ENCODE measurements at places on chromosomes 7 and 10.

DNA sequence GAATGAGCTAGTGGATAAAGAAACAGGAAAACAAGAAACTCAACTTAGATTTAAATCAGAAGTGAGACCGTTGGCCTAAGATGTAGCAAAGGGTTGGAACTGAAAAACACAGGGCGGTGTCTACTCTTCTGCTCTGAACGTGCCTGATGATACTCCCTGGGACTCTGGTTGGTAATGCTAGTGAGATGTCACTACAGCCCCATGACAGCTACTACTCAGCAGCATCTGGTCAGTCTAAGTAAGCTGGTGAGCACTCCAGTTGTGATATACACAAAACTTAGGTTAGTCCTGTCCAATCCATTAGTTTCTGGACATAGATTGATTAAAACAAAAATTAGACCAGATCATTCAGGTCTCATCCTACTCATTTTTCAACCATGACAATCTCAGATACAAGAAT is 15.4 kb downstream of the MYPN start:
- no peaks in the 10 kb centered on the region for H3K27me3 ChIP-seq
- DNase-seq: no peak
- H3K36me3 ChIP-seq: no peaks in the 10 kb centered on the region
- H3K4me3 ChIP-seq: no peak overlapping the region
- no peaks in the 10 kb centered on the region for H3K4me1 ChIP-seq

GRCh38 chr7:89072081-89072480 is 276.5 kb upstream of the TEX47 start:
- H3K4me1 ChIP-seq: no peaks in the 10 kb centered on the region
- H3K27me3 ChIP-seq: no peaks in the 10 kb centered on the region
- no peak overlapping the region for H3K27ac ChIP-seq
- no peak overlapping the region for H3K4me3 ChIP-seq

GRCh38 chr10:71569775-71570588 is 149.6 kb downstream of the C10orf105 start:
- no peaks in the 10 kb centered on the region for H3K4me1 ChIP-seq
- H3K27me3 ChIP-seq: peaks cover 67% of the 10 kb centered on the region
- H3K27ac ChIP-seq: no peak overlapping the region
- no peak overlapping the region for H3K4me3 ChIP-seq
- peak; percentile 64 for DNase-seq
- no peaks in the 10 kb centered on the region for H3K36me3 ChIP-seq

DNA sequence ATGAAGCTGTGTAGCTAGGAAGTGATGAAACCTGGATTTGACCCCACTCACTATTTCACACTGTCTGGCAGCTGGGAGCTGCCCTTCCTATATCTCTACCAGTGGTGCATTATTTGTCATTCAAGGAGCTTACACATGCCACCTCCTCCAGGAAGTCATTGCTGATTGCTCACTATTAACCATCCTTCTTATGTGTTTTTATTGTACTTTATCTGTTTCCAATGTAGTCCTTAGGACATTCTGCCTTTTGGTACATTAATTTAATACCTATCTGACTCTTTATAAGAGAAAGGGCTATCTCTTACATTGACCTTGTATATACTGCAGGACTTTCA is 31.0 kb downstream of the HHEX start:
- peaks cover 53% of the 10 kb centered on the region for H3K27me3 ChIP-seq
- no peaks in the 10 kb centered on the region for H3K4me1 ChIP-seq
- no peak overlapping the region for H3K27ac ChIP-seq
- DNase-seq: no peak
- H3K4me3 ChIP-seq: no peak overlapping the region
- H3K36me3 ChIP-seq: no peaks in the 10 kb centered on the region

- DNase-seq: no peak
- H3K4me3 ChIP-seq: no peak overlapping the region
- H3K27ac ChIP-seq: no peak overlapping the region
- peaks cover 10% of the 10 kb centered on the region for H3K27me3 ChIP-seq
- H3K36me3 ChIP-seq: no peaks in the 10 kb centered on the region
- H3K4me1 ChIP-seq: no peaks in the 10 kb centered on the region
Measured at GRCh38 chr10:131094527-131095312, 216.8 kb downstream of the TCERG1L start.

DNA sequence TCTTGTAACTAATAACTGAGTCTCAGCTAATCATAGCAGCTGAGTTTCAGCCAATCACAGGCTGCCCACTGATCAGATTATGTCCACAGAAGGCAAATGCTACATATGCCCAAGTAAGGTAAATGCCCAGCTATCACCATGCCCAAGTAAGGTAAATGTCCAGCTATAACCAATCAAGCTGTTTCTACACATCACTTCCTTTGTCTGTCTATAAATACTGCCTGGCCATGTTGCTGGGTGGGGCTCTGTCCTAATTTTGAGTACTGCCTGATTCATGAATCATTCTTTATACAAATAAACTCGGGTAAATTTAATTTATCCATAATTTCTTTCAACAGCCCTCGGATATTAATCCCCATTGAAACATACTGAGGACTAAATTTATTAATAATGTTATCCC is 312.4 kb downstream of the CACNA2D1 start:
- no peaks in the 10 kb centered on the region for H3K27me3 ChIP-seq
- DNase-seq: no peak

GRCh38 chr7:38975944-38976392 is 1.7 kb upstream of the POU6F2 start:
- no peaks in the 10 kb centered on the region for H3K36me3 ChIP-seq
- no peak overlapping the region for H3K4me3 ChIP-seq
- no peak overlapping the region for H3K27ac ChIP-seq
- no peaks in the 10 kb centered on the region for H3K27me3 ChIP-seq
- H3K4me1 ChIP-seq: no peaks in the 10 kb centered on the region

DNA sequence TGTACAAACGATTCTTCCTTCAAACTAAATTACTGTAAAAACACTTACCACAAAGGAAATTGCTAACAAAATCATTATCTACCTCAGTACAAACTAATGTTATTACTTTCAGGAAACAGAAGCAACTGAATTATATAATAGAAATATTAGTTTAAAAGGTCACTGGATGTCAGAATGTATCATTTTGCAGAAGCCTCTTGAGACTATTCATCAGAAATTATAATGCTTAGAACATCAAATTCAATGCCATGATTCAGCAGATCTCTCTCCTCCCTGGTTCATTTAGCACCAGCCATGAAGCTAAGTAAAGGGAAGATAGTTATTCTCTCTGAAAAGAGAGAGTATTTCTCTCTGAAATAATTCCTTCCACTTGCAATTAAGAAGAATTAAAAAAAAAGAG is 223.3 kb downstream of the IMMP2L start:
- DNase-seq: no peak
- no peaks in the 10 kb centered on the region for H3K4me1 ChIP-seq
- no peak overlapping the region for H3K4me3 ChIP-seq
- H3K36me3 ChIP-seq: no peaks in the 10 kb centered on the region
- no peaks in the 10 kb centered on the region for H3K27me3 ChIP-seq

DNA sequence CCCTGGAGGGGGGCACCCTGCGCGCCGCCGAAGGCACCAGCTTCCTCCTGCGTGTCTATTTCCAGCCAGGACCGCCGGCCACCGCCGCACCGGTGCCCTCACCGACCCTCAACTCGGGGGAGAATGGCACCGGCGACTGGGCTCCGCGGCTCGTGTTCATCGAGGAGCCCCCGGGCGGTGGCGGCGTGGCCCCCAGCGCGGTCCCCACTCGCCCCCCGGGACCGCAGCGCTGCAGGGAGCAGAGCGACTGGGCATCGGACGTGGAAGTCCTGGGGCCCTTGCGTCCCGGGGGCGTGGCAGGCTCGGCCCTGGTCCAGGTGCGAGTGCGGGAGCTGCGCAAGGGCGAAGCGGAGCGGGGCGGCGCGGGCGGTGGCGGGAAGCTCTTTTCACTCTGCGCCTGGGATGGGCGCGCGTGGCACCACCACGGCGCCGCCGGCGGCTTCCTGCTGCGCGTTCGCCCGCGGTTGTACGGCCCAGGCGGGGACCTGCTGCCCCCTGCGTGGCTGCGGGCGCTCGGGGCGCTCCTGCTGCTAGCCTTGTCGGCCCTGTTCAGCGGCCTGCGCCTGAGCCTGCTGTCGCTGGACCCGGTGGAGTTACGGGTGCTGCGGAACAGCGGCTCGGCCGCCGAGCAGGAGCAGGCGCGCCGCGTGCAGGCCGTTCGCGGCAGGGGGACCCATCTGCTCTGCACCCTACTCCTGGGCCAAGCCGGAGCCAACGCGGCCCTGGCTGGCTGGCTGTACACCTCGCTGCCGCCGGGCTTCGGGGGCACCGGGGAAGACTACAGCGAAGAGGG is 594 bp downstream of the CNNM1 start:
- no peaks in the 10 kb centered on the region for H3K27me3 ChIP-seq
- no peak overlapping the region for H3K4me3 ChIP-seq
- no peaks in the 10 kb centered on the region for H3K4me1 ChIP-seq
- H3K27ac ChIP-seq: no peak overlapping the region

DNA sequence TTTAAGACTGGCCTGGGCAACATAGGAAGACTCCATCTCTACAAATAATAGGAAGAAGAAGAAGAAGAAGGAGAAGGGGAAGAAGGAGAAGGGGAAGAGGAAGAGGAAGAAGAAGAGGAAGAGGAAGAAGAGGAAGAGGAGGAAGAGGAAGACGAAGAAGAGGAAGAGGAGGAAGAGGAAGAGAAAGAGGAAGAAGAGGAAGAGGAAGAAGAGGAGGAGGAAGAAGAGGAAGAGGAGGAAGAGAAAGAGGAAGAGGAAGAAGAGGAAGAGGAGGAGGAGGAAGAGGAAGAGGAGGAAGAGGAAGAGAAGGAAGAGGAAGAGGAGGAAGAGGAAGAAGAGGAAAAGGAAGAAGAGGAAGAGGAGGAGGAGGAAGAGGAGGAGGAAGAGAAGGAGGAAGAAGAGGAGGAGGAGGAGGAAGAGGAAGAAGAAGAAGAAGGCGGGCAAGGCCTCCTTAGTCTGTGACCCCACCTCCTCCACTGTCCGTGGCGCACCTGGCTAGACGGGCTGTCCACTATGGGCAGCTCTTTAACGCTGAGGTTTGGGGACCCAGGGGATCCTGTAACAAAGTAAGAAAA is 28.8 kb upstream of the ZFAND2A start:
- no peaks in the 10 kb centered on the region for H3K36me3 ChIP-seq
- no peak for DNase-seq
- H3K4me3 ChIP-seq: no peak overlapping the region
- H3K27me3 ChIP-seq: peaks cover 92% of the 10 kb centered on the region

DNA sequence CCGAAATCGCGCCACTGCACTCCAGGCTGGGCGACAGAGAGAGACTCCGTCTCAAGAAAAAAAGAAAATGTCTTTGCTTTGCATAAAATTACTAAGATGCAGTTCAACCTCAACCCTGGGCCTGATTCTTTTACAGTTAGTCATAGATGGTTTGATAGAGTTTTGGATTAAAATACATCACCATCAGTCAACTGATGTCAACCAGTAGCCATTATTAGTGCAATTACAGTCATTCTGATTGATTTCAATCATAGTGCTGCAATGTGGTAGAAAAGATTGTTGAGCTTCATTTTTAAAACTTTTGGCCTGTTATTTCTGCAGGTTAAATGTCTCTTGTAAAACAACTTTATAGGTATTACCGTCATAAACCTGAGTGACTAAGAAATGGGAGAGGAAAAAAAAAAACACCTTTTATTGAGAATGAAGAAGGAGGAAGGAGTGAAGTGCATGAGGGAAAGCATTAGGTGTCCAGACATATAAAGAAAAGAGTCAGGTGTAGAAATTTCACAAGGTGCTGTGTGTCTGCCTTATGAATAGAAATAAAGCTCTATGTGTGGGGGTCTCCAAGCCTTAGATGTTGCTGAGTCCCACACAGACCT is 150.6 kb downstream of the TRIL start:
- H3K27ac ChIP-seq: no peak overlapping the region
- DNase-seq: no peak

DNA sequence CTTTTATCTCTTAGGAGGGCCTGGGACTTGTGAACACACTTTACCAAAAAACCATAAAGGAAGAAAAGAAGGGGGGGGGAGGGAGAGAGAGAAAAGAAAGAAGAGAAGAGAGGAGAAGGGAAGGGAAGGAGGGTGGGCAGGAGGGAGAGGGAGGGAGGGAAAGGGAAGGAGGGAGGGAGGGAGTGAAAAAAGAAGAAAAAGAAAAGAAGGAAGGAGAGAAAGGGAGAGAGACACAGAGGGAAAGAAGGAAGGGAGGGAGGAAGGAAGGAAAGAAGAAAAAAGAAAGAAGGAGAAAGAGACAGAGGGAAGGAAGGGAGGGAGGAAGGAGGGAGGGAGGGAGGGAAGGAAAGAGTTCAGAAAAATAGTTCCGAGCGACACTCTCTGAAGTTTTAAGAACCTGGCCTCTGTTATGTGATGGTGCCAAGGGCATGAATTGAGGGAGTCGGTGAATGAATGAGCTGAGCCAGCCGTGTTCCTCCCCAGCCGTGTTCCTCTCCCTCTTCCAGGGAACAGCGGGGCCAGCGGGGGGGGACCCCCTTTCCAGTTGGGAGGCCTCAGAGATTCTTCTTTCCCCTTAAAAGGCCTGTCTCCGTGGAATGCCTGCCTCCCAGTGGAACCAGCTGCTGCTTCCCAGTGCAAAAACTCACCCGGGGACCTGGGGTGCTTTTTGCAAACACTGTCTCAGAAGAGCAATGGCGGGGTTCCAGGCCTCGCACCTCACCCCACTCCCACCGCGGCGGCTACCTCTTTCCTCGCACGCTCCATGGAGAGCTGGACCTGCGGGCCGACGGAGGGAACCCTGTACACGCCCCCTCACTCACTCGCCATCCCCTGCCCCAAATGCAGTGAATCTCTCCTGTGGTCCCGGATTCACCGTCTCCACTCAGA is 84.1 kb downstream of the FOXL3 start:
- H3K27ac ChIP-seq: no peak overlapping the region
- no peaks in the 10 kb centered on the region for H3K4me1 ChIP-seq
- DNase-seq: no peak
- no peaks in the 10 kb centered on the region for H3K36me3 ChIP-seq
- H3K27me3 ChIP-seq: no peaks in the 10 kb centered on the region

DNA sequence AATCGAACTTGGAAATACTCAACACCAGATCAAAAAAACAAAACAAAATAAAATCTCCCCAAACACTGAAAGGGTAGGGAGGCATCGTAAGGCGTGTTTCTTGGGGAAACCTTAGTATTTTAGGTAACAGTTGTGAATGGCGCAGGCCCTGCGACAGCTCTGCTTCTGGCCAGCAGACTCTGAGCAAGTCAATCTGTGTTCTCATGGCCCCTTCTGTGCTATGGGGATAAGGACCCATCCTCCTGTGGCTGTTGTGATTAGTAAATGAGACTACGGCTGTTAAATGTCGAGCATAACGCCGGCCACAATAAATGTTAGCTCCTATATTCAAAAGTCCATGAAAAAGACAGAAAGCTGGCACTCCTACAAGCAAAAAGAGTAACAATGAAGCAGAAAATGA is 27.0 kb downstream of the RPP38 start:
- no peaks in the 10 kb centered on the region for H3K36me3 ChIP-seq
- no peak overlapping the region for H3K27ac ChIP-seq
- no peak for DNase-seq
- no peak overlapping the region for H3K4me3 ChIP-seq
- H3K4me1 ChIP-seq: peaks cover 13% of the 10 kb centered on the region
- no peaks in the 10 kb centered on the region for H3K27me3 ChIP-seq

GRCh38 chr7:128924707-128925588 is 12.8 kb upstream of the IRF5 start:
- H3K36me3 ChIP-seq: no peaks in the 10 kb centered on the region
- H3K27ac ChIP-seq: no peak overlapping the region
- no peak overlapping the region for H3K4me3 ChIP-seq
- no peaks in the 10 kb centered on the region for H3K27me3 ChIP-seq
- DNase-seq: no peak
- peaks cover 1% of the 10 kb centered on the region for H3K4me1 ChIP-seq

All from MM.1S (cell line).